SW480 (cell line): ENCODE measurements at places on chromosomes 2 and 18.

DNA sequence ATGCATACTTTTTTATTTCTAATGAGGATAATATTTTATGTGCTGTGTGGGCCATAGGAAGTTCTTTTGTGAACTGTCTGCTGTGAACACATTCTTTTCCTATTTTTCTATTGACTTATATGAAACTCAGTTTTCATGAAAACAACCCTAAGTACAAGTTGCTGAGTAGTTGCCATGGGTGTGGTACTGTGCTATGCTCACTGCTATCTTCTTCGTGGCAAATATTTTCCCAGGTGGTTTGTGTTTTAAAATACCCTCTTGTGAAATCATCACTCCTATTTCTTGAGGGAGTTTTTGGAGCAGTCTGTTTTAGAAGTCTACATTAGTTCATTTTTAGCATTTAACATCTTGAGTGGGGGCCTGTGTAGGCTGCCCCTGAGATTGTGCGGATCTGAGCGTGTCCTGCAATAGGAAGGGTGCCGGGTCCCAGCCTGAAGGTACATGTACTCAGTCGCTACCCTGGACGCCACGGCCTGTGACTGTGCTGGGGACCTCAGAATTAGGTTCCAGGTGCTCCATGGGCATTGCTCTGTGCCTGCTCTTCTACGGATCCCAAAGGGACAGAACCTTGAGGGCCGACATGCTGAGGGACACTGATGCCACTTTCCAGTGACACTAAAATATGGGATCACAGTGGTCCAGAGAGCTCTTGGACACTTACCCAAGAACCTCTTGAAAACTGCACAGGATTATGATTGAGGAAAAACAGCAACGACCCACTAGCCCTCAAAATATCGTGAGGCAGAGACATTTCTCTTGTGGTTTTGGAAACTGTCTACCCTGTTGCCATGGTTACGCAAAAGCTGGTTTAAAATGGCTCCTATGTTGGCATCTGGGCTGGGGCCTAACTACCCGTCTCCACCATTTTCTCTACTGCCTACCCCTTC is 480.4 kb downstream of the TGIF1 start:
- no peak for DNase-seq

DNA sequence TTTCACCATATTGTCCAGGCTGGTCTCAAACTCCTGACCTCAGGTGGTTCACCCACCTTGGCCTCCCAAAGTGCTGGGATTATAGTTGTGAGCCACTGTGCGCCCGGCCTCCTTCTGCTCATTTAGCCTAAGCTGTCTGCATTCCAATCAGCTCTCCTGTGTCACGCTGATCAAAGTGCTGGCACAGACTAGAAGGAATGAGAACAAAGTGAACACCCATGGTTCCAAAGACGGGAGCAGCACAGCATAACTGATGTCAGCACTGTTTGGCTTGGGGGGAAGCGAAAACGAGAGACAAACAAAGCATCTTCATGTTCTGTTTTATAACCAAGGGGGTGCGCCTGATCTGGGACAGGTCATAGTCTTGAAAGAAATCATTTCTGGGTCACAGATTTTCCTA is 43.3 kb downstream of the DIPK1C start:
- DNase-seq = no peak

DNA sequence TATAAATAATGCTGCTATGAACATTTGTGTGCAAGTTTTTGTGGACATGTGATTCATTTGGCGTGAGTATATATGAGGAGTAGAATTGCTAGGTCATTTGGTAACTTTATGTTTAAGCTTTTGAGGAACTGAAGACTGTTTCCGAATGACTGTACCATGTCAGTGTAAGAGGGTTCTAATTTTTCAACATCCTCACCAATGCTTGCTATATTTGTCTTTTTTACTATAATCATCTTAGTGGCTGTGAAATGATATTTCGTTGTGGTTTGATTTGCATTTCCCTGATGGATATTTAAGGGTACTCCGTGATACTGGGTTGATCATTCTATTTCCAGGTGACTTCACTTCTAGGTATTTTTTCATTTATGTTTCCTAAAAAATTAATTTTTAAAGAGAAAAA is 241.1 kb downstream of the BCL2 start:
- DNase-seq = no peak

- no peak for DNase-seq
These were observed 74.1 kb downstream of the SCG2 start for GRCh38 chr2:223528036-223528435.

GRCh38 chr2:23533338-23533695 is 148.3 kb downstream of the KLHL29 start:
- DNase-seq = no peak

- no peak for DNase-seq
These were observed 86.0 kb upstream of the BARD1 start for GRCh38 chr2:214895469-214895868.

DNA sequence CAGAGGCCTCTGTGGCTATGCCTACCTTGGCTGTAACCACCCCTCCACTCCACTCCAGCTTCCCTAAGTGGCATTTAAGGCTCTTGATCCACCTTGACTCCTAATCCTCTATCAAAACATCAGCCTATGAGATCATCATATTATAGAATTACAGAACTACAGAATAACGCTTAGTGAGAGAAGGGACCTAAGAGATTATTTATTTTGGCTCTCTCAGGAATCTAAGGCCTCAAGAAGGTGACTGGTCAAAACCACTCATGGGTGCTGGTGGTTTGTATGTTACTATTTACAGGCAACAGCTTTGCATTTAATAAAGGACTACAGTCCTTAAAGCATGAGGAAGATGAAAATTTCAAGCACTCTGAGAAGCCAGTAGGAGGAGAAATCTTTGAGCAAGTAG is 118.8 kb downstream of the FSHR start:
- DNase-seq = no peak

DNA sequence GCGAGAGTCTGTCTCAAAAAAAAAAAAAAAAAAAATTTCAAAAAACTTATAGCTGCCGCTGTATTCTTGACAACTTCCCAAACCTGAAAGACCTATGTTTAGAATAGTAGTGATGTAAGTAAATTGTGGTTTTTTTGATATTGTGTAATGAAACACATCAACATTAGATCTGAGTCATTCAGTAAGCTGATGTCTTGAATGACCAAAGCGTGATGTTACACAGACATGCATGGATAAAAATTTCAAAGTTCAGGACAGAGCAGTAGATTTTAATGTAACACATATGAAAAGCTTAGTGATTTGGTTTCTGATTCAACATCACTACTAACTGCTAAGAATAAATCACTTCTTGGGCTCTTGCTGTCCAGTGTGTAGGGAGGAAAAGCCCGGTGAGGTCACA is 69.3 kb upstream of the MEX3C start:
- no peak for DNase-seq

DNA sequence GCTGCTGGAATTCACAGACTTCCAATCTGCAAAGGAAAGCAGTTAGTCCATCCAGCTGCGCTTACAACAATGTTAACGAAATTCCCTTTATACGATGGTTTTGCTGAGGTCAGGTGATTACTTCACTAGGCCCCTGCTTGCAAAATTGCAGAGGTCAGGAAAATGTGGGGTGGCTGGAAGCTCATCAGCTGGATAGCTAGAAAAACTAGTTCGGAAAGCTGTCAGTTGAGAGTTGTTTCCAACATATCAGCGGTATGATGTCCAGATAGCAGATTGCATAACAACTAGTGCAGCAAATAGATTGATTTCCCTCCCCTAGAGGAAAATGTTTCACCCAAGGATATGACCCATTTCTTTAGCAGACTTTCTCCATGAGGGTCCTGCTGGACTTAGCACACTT is 2021.1 kb upstream of the CELF4 start:
- no peak for DNase-seq

DNA sequence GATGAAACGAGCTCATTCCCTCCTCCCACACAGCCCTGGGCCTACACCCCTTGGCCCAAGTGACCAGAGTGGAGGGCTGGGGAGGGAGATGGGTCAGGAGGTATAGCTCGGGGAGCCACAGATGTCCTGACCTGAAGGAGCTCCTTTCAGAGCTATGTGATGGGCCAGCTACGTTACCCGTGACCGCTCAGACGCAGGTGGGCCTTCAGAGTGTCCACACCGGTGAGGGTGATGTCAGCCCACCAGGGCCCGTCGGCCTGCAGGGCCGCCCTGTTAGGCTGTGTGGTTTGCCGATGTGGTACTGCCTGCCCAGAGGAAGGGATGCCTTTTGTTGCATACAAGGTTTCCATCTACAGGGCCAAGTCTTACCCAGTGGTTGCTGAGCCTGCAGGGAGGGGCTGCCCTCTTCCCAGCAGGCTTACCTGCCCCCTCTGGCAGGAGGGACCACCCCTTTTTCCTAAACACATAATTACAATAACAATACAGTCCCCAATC is 41.8 kb upstream of the FOSL2 start:
- DNase-seq = no peak

DNA sequence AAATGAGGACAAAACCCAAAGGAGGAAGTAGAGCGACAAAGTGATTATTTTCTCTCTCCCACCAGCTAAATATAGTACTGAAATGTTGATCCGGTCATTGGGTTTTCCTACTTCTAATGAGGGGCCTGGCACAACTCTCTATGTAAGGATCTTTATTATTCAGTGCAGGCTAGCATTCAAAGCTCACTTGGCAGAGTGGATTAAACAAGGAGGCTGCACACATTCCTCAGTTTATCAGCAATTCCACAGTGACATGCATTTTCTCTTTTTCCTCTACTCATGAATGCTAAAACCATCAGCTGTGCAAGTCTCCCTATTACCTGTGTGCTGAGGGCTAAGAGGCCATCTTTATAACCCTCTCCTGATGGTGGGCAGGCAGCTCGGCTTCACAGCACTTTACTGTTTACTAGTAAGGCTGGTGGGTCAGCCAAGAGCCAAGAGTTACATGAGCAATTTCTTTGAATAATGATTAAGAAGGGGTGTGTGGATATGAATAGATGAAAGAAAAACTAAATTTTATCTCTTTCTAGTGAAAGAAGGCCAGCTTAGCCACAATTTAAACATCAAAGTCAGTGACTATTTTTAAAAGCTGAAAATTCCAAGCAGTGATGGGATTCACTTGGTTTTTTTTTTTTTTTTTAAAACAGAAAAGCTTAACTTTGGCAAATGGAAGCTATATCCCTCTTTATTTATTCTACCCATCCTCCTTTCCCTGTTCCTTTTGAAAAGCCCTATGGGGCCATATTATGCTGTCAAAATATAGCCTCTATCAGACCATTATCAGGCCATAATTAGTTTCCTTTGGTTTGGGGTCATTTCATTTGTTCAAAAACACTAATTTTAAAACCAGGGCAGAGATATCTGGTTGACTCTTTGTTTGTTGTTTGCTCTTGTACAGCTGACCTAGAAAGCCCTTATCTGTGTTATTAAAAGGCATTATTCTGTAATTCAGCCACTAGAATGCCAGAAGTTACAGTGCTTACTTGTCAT is 111.0 kb downstream of the RBM43 start:
- no peak for DNase-seq

- peak; percentile 36 for DNase-seq
These were observed 31.9 kb downstream of the ABHD3 start for GRCh38 chr18:21672521-21673267.

GRCh38 chr2:134119713-134120405 is 134.0 kb upstream of the MGAT5 start:
- DNase-seq = peak; percentile 92

DNA sequence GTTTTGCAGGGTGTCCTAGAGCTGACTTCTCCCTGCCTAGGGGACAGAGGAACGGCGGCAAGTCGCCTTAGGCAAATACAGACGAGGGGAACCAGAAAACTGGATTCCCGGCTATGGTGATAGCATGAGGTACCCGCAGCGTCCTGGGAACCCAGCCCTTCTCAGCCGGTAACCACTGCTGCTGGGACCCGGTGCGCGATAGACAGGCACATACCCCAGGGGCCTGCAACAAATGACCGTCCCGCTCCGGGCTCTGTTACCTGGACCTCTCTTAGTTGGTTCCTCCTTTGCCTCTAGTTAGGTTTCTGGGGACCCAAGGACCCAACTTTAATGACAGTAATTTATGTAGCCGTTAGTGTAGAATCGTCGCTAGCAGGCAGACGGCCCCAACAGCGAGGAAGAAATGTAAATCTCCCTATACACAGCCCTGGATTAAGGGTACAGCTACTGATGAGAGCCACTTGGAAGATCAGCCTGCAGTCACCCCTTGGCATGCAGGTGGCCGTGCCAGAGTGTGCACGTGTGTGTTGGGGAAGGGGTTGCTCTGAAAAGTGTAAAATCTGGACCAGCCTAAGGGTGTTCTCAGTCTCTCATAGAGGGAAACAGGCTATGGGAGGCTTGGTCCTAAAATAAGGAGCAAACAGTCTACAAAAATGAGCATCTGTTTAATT is 819 bp upstream of the SERPINE2 start:
- DNase-seq = no peak

- DNase-seq = no peak
These were observed 6.5 kb downstream of the SLC66A3 start for GRCh38 chr2:11161747-11162146.

- no peak for DNase-seq
These were observed 30.4 kb downstream of the SERTAD2 start for GRCh38 chr2:64623242-64623850.
